ENCODE measurements at places on chromosomes 5 and 9.

DNA sequence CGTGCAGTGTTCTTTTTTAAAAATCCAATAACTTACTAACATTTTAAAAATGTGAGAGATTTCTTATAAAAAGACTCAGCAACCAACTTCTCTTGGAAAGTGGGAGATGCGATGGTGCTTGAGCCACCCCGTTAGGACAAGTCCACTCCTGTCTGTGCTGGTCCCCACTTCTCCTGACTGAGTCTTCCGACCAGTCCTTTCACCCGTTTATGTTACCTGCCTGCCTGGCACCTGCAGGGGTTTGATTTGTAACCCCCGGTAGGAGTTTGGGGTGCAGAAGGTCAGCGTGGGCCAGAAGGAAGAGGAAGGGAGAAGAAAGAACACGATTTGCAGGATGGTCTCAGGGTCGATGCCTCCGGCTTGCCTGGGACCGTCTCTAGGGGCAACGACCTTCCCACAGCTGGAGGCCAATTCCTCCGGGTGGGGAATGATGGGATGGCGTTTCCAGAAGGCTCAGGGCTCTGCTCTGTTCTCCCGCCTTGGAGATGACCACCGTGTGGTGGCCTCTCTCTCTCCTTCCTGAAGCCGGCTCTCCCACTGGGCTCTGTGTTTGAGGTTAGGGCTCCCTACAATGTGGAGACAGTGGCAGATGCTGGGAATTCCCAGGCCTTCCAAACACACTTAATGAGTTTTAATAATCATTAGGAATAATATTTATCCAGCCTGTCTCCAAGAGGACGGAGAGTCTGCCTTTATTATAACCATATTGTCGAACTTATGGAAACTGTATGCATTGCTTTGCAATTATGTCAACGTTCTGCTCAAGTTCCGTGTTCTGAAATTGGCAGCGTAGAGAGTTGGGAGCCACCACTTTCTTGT lies 14.8 kb downstream of the COL27A1 start:
- no peak for DNase-seq

DNA sequence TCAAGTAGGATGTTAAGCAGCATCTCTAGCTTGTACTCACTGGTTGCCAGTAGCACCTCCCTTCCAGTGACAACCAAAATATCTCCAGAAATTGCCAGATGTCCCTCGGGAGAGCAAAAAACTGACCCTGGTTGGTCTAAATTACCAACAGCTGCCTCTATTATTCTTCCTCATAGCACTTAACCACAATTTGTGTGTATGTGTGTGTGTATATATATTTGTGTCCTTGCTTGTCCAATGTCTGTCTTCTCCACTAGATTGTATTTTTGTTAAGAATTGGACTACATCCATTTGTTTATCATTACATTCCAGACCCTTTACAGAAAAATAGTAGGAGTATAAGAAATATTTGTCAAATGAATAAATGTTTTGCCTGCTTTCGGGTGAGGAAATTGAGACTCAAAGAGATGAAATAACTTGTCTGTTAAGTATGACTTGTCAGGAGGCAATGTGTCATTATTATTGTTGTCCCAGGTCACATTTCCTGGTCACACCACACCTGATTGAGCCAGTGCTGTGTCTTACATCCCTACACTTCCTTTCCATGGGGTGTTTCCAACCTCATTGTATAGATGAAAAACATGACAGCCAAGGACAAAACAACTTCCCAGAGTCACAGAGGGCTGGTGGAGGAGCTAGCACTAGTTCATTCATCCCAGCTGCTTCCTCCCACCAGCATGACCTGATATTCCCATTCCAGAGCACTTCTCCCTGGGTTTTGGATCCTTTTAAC lies 11.4 kb upstream of the GRPEL2 start:
- no peak for DNase-seq

DNA sequence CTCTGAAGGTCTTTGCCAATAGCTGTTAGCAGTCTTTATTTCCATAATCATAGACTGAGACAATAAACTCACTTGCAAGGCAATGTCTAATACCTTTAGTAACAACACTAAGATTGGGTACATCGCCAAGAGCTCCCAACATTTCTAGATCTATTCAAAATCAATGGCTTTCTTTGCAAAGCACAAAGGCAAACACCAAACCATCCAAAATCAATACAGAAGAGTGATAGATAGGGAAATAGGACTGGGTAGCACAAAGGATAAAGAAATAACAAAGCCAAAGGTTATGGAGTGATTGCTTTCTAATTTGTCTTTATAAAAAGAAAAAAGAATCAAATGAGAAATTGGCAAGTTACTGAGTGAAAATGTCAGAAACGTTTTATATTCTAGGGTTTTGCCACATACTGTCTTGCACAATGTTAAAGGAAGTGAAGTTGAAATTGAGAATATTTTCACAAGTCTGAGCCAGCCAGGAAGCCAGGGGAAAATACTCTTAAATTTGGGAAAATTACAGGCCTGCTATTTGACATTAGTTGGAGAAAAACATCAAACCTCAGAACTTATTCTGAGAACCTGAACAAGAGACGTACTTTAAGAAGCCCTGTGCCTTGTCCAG lies 53.3 kb upstream of the LHFPL2 start:
- DNase-seq, result no peak

GRCh38 chr5:61229416-61229815 lies 67.1 kb upstream of the SMIM15 start:
- no peak for DNase-seq

GRCh38 chr5:58259685-58260152 lies 200.2 kb downstream of the PLK2 start:
- DNase-seq, result no peak

DNA sequence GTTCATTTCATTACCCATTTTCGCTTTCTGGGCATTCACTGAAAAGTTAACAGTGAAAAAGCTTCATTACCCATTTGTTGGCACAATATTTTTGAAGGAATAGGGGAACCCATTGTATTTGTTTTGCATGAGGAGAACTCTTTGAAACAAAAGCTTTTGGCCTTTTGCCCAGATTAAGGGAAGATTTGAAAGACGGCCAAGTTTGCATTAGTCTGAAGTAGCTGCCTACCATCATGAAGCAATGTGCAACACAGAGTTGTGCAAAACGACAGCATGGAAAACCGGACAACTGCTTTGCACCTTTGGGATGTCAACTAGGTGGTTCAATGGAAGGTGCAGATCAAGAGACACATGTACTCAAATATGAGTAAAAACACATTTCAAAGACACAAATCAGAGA lies 84.9 kb downstream of the TRPM3 start:
- no peak for DNase-seq

DNA sequence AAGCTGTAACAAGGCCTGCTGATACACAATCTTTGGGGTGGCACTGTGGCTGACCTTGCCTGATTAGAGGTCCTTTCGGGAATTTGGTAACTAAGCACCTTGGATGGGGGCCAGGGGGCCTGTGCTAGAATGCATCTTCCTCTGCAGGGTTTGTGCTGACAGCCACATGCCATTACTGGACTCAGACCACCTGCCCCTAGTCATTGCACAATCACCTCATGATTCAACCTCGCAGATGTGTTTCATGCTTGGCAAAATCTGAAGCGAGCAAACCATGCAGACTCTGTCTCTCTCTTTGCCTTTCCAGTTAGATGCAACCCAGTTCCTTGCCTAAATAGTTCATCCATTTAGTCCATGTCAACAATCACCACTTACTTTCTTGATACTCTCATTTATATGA lies 96.5 kb upstream of the ERCC6L2 start:
- no peak for DNase-seq

- DNase-seq, result no peak
These were observed 47.0 kb downstream of the RAPGEF1 start for GRCh38 chr9:131692612-131693562.

DNA sequence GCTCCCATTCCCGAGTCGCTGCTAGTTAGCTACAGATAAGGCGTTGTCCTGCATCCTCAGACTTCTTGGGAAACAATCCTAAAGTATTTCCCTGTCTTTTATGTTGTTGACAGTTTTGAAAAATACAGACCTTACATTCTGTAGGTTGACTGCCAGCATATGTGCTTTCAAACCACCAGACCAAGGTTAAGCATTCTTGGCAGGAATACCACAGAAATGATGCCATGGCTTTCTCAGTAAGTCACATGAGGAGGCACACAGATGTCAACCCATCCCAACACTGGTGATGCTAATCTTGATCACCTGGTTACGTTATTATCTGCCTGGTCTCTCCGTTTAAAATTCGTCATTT lies 871 bp downstream of the GLE1 start:
- no peak for DNase-seq

DNA sequence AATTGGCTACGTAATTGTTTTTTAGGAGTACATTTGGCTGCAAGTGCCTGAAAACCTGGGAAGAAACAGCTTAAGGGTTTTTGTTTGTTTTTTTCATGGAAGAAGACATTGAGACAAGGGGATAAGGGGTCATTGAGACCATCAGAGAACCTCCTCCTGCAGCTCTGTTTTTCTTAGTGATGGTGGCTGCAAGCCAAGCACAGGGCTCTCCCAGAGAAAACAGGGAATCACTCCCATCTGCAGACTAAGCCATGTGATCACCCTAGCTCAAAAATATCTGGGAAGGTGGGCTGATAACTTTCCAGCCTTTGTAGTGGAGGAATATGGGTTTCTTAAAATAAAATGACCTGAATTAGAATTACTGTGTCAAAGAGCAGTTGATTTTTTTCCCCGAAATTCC lies 25.1 kb downstream of the PALM2AKAP2 start:
- no peak for DNase-seq

DNA sequence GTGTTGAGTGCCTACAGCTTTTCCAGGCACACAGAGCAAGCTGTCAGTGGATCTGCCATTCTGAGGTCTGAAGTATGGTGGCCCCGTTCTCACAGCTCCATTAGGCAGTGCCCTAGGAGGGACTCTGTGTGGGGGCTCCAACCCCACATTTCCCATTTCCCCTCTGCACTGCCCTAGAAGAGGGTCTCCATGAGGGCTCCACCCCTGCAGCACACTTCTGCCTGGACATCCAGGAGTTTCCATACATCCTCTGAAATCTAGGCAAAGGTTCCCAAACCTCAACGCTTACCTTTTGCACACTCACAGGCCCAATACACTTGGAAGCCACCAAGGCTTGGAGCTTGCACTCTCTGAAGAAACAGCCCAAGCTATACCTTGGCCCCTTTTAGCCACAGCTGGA lies 131.3 kb downstream of the DEPDC1B start:
- no peak for DNase-seq

- DNase-seq, result no peak
These were observed 101.7 kb downstream of the CDH18 start for GRCh38 chr5:19886123-19886917.

- no peak for DNase-seq
These were observed 21.3 kb upstream of the KCNIP1 start for GRCh38 chr5:170482511-170482910.

- no peak for DNase-seq
These were observed 27.1 kb upstream of the ZNF462 start for GRCh38 chr9:106835840-106836239.

DNA sequence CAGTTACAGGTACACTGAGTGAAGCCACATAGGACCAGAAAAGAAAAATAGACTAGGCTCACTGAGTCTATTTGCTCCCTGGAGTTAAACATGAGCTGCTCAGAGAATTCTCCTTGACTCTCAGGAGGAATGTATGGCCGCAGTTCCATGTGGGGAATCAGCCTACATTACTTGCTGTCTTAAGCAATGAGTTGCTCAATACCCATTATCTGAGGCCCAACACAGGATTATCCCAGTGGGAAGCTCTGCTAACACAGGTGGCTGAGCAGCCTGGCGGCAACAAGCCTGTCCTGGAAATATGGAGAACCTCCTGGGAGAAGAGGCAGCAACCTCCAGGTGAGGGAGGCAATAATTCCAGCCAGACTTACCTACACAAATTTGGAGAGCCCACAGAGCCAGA lies 177.5 kb upstream of the NREP start:
- DNase-seq, result no peak

DNA sequence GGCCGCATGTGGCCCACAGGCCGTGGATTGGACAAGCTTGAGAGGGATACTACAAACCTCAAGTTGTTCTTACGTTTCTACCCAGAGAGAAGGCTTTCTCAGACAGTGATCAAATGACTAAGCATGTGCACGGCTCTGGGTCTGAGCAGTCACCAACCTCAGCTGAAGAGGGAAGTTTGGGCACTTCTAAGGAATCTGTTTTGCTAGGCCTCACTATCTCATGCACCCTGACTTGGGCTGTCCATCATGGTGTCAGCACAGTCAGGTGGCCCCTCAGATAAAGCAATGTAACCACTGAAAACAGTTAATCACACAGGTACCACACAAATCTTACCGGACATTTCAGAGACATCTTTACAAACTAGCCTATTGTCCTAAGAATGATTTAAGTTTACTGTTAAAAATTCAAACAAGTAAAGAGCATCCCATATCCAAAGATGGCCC lies 24.6 kb downstream of the CSF2 start:
- no peak for DNase-seq

- no peak for DNase-seq
These were observed 1899.9 kb downstream of the MAT2B start for GRCh38 chr5:165405340-165405739.

- no peak for DNase-seq
These were observed 228.1 kb downstream of the DRD1 start for GRCh38 chr5:175215906-175216305.

DNA sequence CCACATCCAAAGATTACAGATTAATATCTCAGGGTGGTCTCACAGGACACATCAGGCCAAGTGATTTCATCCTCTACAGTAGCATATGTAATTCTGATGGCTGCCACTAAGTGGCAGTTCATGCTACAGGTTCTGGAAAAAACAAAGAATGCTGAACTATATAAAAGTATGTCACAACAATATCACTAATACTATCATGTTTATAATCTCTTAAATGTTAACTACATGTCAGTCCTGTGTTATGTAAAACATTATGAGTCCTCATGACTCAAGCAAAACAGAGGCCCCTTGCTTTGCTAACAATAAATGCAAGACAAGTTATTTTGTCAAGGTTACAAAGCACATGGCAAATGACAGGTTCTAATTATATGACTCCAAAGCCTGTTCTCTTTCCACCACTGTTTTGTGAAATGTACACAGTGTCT lies 233.2 kb downstream of the FBXL17 start:
- no peak for DNase-seq

GRCh38 chr5:74401281-74401945 lies 239.1 kb downstream of the ENC1 start:
- DNase-seq, result no peak

- no peak for DNase-seq
These were observed 493.7 kb upstream of the SGCD start for GRCh38 chr5:155833287-155833686.

DNA sequence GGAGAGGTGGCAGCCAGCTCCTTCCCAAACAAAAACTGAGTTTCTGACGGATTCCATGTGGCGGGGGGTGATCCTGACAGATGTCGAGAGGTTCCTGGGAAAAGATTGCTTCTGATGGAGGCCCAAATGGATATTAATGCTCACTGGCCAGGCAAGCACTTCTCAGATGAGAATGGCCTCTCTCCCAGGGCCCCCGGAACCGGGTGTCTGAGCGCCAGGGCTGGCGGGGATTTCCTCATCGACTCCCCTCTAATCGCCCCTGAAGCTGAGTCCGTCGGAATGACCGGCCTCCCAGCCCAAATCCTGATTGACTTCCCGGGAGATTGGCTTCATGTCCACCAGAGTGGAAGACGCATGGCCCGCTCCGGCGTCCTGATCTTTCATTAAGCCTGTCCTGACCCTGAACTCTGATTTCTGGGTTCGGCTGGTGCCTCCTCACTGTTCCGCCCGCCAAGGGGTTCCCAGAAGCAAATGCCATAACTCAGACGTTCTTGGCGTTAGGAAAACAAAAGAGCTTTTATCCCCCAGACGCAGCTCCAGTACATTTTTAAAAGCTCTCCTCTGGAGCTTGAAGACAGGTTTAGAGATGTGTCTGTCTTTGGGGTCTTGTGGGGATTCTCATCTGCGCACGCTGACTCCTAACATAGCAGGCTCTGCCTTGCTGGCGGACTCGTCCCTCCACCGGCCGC lies 17.6 kb downstream of the FIBCD1 start:
- DNase-seq, result no peak

GRCh38 chr9:1208157-1208556 lies 158.0 kb downstream of the DMRT2 start:
- no peak for DNase-seq

Measured in stimulated activated CD4-positive, alpha-beta T cell treated with anti-CD3 and anti-CD28 coated beads, Interleukin-15, amount 100 ng/mL, for 1 hour (primary cell).